ENCODE measurements at places on chromosomes 13 and 19.

DNA sequence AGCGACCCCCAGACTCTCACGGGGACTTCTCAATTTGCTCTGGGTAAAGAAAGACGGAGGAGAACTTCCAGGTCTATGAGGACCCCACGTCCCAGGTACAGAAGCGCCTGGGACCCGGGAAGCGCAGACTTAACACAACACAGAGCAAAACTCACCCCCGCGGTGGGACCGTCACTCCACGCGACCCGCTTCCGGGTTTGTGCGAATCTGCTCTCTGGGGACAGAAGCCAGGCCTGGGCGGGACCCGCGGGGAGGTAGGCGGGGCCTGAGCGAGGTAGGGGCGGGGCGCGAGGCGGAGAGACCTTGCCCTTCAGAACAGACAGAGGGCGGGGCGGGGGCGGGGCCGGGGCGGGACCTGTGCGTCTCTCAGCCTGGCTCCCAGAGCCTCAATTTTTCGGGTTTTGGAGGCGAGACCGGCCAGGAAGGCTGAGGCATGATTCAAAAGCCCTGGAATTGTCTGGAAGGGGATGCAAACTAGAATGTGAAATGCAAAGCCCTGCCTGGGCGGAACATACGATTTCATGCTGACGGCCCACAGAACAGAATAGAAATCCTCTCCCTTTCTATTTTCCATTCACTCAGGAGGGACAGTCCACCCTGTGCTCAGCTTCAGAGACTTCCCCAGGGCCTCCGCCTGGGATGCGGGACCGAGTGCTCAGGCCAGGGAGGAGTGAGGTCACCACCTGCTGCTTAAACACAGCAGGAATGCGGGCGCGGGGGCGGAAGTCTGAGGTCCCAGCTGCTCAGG lies 19.3 kb upstream of the ZNF888 start:
- peak; percentile 93 for DNase-seq

- DNase-seq: no peak
Observed at GRCh38 chr13:22451327-22451741, 729.4 kb upstream of the SGCG start.

DNA sequence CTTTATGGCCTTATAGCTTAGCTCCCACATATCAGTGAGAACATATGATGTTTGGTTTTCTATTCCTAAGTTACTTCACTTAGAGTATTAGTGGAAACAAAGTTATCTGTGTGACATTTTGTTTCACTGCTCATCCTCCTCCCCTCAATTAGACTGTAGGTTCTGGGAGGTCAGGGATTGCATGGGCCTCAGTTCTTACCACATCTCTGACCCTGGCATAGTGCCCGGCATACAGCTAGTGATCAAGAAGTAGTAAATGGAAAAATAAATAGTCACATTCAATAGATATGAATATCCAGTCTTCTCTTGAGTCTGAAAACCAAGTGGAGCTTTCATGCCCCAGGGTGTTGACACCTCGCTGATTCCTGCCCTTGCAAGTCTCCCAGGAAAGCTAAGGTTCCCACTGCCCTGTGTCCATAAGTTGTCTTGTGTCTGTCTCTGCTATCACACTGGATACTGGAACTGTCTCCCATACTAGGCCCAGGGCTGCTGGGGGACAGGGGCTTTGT lies 249.5 kb upstream of the TSHZ3 start:
- no peak for DNase-seq

GRCh38 chr13:98538876-98539275 lies 38.0 kb downstream of the STK24 start:
- no peak for DNase-seq

- no peak for DNase-seq
Observed at GRCh38 chr19:845707-846521, 5.1 kb downstream of the PRTN3 start.

DNA sequence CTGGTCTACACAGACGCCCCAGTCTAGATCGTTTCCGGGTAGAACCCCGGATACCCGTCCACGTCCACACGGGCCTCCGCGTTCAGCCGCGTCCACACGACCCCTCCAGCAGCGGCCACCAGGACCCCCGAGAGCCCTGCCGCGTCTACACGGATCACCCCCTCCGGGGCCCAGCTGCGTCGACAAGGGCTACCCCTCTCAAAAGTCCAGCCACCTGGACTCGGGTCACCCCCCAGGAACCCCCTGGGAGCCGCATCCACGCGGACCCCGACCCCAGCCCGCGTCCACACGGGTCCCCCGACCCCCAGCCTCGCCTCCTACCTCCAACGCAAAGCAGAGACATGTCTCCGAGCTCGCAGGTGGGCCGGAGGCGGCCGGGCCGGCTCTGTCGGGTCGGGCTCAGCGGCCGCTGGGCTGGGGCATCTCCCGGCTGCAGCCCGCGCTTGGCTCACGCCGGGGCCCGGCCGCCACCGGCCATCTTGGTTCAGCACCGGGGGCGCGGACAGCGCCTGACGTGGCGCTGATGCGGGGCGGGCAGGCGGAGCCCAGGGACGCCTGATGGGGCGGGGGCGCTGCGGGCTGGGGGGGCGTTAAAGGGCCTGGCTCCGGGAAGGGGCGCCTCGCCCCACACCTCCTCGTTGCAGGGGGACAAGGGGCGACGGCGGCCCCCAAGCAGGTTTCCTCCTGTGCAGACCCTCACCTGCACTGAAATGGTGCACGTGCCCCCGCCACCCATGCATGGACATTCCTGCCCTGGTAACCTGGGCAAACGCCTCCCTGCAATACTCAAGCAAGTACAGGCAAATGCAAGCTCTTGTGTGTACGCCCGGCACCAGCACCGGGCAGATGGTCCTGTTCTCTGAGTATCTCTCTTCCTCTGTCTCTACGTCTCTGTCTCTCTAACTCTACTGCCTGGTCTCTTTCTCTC lies at the start of gene UNC13A:
UNC13A (minus strand) TSS at position 498 of the 928 bp plus-strand sequence; CDS start at position 343, 155 bp downstream.
- DNase-seq: no peak

DNA sequence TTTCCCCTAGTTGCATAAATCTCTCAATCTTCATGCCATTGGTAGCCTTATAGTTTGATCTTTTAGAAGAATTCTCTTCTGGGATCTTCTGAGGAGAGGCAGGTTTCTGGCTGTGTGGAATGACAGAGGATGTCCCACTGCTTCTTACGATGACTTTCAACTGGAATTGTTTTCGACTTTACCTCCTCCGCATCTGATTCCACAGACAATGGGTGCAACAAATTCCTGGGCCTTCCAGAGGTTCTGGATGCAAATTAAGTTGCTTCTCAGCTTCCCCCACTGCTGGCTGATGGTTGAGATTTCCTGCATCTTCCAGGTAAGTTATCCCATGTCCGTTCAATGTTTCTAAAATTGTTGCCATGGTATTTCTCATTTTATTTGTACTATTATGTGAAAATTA lies 142.3 kb upstream of the TSC22D1 start:
- DNase-seq: no peak

DNA sequence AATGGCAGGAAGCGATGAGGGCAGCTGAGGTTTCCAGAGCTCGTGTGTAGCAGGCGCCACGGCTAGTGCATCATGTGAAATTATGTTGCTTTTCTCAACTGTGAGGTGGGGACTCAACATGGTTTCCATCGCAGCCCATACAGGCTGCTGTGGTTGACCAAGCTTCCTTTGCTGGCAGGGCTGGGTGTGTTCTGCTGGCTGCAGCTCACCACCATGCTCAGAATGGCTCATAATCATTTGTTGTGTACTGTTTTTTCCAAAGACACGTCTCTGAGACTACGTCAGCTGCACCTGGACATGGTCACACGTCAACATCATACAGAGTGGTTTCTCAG lies 16.1 kb upstream of the RASA3 start:
- DNase-seq: peak; percentile 75

GRCh38 chr13:73704587-73704986 lies 429.6 kb downstream of the KLF12 start:
- DNase-seq: no peak

DNA sequence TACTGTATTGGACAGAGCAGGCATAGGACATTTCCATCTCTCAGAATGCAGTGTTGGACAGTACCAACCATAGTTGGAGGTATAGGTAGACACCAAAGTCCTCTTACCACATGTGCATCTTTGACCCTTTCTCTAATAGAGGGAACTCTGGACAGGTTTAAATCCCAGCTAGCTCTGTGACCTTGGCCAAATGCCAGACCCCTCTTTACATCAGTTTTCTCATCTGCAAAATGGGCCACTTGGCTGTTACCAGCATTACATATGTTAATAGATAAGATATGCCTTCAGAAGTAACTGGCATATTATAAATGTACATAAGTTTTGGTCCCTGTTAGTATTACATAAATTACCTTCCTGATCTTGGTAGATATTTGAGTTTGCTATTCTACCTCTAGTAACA lies 54.3 kb downstream of the CDK8 start:
- no peak for DNase-seq

DNA sequence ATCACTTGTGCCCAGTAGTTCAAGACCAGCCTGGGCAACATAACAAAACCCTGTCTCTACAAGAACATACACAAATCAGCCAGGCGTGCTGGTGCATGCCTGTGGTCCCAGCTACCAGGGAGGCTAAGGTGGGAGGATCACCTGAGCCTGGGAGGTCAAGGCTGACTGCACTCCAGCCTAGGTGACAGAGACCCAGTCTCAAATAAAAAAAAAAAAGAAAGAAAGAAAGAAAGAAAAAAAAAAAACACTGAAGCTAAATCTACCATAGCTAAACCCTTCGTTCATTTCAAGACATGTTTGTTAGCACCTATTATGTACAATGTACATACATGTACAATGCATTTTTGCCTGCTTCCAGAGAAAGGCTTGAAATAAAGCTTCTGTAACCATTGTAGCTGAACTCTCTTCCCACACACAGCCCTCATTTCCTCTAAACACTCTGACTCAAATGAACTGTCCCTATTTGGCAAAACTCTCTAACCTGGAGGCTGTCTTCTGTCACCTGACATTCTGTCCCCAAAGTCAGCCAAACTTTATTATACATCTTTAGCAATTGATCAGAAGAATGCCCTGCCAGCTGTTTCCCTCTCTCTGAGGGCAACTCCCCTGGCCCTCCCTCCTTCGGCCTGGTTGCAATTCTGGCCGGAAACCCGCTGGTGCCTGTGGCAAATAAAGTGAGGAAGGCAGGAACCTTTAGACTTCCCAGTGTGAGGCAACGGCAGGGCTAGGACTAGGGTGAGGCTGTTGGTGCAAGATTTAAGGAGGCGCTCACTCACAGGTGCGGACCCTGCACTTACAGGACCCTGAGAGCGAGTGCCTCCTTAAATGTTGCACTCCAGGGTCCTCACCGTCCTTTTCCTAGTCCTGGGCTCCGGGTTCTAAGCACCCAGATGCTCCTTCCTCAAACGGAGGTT lies 1.8 kb downstream of the ETHE1 start:
- no peak for DNase-seq

- no peak for DNase-seq
Observed at GRCh38 chr13:48890391-48890790, 85.3 kb upstream of the FNDC3A start.

- no peak for DNase-seq
Observed at GRCh38 chr13:26541041-26541440, 16.4 kb upstream of the WASF3 start.

GRCh38 chr13:34467450-34468083 lies 474.5 kb upstream of the NBEA start:
- DNase-seq: no peak

DNA sequence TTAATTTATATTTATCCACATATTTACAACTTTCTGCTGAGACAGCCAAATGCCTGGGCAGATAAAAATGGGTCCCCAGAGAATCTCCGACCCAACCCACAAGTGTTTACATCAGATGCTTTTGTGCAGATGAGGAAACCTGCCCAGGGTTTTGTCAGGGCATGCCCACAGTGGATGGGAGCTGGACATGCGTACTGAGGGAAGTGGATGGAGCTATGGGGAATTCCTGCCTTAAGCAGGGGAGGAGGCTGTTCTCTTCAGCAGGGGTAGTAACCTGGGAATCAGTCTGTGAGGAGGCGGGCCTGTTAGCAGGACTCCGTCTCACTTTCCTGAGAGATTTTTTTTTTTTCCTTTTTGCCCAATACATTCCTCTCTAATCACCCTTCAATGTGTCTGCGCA lies 122.9 kb downstream of the RFC3 start:
- no peak for DNase-seq

GRCh38 chr13:55550624-55551023 lies 1590.1 kb upstream of the PRR20A start:
- DNase-seq: no peak

GRCh38 chr19:50175924-50176323 lies 12.8 kb upstream of the IZUMO2 start:
- no peak for DNase-seq

DNA sequence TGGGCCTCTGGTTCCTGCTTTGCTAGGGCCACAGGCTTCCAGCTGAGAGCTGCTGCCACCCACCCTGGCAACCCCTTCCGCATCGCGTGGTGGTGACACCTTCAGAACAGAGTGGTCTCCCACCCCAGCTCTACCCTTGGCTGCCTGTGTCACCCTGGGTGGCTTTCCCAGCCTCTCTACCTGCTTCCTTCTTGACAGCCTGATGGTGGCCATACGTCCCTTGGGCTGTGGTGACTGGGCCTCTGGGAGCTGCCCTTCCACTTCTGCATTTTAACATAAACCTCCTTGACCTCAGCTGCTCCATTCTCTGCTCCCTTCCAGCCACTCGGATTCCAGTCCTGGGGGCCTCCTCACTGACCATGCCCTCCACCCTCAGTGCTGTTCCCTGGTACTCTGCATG lies 17.0 kb downstream of the PAK4 start:
- no peak for DNase-seq

DNA sequence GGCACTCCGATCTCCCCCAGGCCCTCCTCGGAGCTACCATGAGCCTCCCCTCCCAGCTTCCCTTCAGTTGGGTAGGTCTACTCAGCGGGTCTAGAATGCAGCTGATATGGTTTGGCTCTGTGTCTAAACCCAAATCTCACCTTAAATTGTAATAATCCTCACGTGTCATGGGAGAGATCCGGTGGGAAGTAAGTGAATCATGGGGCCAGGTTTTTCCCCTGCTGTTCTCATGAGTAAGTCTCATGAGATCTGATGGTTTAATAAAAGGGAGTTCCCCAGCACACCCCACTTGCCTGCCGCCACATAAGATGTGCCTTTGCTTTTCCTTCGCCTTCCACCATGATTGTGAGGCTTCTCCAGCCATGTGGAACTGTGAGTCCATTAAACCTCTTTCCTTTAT lies 14.5 kb upstream of the DOCK9 start:
- DNase-seq: no peak

DNA sequence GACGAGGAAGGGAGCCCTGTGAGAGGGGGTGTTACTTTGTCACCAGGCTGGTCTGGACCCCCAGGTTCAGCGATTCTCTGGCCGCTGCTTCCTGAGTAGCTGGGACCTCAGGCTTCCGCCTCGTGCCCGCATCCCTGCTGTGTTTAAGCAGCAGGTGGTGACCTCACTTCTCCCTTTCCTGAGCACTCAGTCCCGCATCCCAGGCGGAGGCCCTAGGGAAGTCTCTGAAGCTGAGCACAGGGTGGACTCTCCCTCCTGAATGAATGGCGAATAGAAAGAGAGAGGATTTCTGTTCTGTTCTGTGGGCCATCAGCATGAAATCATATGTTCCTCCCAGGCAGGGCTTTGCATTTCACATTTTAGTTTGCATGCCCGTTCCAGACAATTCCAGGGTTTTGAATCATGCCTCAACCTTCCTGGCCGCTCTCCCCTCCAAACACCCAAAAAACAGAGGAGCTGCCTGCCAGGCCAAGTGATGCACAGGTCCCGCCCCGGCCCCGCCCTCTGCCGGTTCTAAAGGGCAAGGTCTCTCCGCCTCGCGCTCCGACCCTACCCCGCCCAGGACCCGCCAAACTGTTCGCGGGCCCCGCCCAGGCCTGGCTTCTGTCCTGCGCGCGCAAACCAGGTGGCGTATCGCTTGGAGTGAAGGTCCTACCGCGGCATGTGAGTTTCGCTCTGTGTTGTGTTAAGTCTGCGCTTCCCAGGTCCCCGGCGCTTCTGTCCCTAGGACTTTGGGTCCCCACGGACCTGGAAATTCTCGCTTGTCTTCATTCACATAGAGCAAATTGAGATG lies 35.1 kb upstream of the ZNF808 start:
- no peak for DNase-seq

- no peak for DNase-seq
Observed at GRCh38 chr13:44573790-44574465, 2.2 kb downstream of the TSC22D1 start.

Data from stimulated activated CD8-positive, alpha-beta memory T cell treated with anti-CD3 and anti-CD28 coated beads, Interleukin-2, amount 100 ng/mL, for 1 hour (primary cell).